ENCODE measurements at places on chromosomes 6 and 20.

- DNase-seq, result no peak
These were observed 95.7 kb downstream of the SCP2D1 start for GRCh38 chr20:18909254-18909653.

- peak; percentile 96 for DNase-seq
These were observed 687.9 kb upstream of the CITED2 start for GRCh38 chr6:140062043-140063020.

- DNase-seq, result no peak
These were observed 22.6 kb downstream of the SNX9 start for GRCh38 chr6:157845493-157846259.

- no peak for DNase-seq
These were observed 50.6 kb upstream of the COL9A1 start for GRCh38 chr6:70353448-70353847.

GRCh38 chr20:61745397-61746146 lies 320.1 kb downstream of the TAF4 start:
- DNase-seq, result no peak

DNA sequence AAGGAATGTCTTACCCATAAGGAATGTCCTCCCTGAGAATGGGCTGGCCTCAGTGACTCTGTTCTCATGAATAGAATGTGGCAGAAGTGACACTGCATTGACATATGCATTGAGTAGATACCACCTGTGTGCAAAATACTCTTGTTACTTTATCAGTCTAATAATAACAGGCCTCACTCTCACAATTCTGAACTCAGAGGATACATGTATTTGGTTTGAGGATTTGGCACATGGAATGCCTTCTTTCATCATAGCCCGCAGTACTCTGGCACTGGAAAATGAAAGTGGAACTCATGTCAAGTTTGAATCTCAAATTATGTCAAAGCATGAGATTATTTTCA lies 52.9 kb upstream of the PLCB4 start:
- DNase-seq, result no peak

DNA sequence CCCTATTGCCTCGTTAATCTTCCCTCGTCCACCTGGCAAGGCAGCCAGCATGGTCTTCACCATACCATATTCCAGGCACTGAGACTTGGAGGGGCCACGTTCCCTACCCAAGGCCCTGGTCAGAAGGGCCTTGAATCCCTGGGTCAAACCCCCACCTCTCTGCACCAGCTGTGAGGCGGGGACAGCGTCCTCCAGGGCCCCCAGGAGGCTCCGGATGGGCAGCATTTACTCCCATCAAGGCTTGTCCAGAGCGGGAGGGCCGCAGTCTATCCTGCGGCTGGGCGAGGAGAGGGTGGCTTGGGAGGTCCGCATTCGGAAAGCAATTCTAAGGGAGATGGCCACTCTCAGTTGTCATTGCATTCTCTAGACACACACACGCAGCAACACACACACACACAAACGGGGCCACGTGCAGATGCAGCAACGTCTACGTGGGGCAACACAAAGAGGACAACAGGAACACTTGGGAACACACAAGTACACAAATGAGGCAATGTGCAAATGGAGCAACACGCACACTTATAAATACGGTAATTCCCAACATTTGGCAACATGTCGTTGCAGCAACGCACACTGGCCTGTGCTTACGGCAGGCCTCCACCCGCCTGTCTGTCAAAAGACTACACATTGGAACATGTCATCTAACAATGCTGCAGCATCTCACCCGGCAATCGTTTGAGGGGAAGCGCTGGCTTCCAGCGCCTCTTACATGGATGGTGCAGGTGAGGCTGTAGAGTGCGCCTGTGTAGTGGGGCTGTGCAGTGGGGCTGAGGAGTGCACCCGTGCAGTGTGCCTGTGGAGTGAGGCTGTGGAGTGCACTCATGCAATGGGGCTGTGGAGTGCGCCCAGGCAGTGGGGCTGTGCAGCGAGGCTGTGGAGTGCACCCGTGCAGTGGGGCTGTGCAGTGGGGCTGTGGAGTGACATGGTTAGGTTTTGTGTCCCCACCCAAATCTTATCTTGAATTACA lies 12.9 kb upstream of the NTSR1 start:
- no peak for DNase-seq
